ENCODE measurements at places on chromosomes 5 and 9.

DNA sequence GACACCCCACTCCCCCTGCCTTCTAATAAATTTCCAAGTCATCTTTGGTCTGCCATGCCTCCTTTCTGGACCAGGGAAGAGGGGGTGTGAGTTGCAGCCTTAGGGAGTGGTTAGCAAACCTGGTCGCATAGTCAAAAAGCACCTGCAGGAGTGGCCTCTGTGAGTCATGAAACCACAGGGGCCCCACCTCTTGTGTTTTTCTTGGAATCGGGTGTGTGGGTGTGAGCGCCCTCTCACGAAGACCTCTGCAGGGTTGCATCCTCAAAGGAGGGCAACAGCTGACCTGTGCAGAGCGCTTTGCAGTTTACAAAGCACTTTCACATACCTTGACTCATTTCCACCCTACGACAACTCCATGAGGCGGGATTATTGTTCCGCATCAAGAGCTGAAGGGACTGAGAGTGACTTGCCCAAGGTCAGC lies 36.8 kb upstream of the TEX48 start:
- DNase-seq: no peak

GRCh38 chr5:176583076-176583475 lies 26.9 kb downstream of the GPRIN1 start:
- DNase-seq: no peak

DNA sequence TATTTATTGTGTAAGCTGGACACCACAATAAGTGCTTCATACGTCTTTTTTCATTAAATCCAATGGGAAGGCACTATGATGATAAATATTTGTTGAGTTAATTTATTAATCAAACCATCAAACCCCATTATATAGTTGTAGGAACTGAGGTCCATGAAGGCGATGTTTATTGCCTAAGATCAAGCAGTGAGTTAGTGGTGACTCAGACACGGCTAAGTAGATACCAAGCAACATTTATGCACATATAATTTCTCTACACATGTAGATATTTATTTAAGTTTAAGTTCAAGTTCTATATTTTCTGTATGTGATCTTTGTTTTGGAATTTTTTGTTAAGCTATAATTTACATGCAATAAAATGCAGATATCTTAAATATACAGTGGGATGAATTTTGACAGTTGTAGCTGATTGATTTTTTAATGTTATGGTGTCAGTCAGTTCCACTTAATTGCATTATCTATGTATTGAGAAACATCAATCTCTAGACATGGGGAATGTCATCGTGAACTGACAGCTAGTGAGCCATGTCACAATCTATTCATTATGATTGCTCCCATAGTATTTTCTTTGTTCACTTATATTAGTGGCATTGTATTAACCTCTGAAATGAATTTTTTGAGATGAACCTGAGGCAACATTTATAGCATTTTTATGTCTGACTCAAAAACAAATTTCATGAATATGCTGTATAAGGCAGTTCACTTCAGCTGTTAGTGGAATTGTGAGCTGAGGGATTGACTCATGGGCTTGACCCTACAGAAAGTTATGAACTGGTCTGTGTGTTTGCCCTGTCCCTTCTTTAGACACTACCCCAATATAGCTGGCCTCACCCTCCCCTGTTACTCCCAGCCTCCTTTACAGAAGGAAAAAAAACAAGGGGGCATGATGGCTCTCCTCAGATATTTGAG lies 11.9 kb upstream of the GARNL3 start:
- no peak for DNase-seq

DNA sequence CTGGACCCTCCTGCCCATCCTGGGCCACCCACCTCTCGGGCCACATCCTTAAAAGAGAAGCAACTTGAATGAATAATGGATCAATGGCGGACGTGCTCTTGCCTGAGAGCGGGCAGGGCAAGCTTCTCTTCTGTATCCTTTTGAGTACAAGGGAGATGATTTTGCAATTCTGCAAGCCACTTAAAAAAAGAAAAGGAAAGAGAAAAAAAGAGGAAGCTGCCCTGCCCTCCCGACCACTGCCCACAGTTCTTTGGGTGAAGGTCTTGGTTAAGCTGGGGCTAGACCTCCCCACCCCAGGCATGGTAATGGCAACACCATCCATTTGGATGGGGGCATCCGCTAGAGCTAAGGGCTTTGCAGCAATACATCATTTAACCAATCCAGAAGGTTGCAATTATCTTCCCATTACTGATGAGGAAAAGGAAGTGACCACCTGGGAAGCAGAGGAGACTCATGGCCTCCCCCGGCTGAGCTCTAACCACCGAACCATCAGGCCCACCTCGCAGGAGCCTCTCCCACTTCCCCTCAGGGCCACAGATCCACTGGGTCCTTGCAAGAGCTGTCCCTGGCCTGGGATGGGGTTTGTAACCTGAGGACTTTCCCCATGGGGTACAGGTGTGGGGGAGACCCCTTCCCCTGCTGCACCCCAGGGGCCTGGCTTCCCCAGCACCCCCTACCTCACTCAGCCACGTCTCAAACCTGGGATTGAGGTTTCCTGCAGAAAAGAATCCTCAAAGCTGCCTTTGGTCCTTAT lies 27.8 kb upstream of the LAMC3 start:
- DNase-seq: no peak

DNA sequence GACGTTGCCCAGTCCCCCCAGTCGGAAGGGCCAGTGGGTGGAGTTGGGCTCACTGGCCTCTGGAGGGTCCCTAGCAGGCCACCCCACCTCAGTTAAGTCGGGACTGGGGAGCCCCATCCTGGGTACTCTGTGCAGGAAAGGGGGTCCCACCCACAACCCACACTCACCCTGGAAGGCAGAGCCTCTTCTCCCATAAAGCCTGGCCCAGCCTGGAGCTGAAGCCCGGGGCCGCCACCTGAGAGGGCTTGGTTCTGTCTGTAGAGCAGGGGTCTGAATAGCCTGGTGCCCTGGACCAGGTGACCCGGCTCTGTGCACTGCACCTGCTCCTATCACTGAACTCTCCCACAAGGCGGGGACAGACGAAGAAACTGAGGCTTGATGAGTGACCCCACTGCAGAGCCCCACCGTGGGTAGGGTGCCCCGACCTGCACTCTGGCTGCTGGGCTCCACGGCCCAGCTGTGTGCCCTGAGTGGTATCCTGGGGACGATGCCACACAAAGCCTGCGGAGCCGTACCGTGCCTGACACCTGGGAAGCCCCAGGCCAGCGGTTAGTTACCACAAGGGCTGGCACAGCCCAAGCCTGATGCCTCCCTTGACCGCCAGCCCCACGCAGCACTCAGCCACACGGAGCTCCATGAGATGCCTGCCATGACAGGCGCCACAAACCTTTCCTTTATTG lies 7.3 kb downstream of the PTGES2 start:
- no peak for DNase-seq

DNA sequence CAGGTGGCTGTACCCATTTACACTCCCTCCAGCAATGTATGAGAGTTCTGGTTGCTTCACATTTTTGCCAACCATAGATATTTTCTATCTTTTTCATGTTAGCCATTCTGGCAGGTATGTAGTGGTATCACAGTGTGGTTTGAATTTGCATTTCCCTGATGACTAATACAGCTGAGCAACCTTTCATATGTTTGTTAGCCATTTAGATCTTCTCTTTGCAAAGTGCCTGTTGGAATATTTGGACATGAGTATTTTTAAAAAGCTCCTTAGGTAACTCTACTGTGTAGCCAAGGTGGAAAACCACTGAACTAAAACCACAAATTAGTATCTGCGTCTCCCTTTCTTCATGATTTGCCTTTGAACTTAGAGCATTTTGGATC lies 31.9 kb downstream of the IRF1 start:
- peak; percentile 65 for DNase-seq

DNA sequence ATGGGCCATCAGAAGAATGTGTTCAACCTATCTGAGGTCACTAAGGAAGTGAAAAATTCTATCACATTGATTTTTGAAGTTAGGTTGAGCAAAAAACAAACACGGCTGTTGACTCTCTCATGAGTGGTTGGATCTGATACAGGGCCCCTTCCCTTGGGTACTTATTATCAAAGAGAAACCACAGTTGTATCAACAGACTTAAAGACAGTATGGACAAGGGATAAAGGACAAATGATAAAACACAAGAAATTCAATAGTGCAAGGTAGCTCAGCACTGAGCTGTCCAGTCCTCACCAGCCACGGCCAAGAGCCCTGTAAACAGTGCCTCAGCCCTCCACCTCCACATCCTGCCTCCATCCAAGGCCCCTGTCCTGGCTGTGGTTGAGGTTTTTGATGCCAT lies 86.9 kb downstream of the UBE2QL1 start:
- no peak for DNase-seq

- no peak for DNase-seq
Measured at GRCh38 chr5:120512791-120513650, 48.9 kb downstream of the PRR16 start.

DNA sequence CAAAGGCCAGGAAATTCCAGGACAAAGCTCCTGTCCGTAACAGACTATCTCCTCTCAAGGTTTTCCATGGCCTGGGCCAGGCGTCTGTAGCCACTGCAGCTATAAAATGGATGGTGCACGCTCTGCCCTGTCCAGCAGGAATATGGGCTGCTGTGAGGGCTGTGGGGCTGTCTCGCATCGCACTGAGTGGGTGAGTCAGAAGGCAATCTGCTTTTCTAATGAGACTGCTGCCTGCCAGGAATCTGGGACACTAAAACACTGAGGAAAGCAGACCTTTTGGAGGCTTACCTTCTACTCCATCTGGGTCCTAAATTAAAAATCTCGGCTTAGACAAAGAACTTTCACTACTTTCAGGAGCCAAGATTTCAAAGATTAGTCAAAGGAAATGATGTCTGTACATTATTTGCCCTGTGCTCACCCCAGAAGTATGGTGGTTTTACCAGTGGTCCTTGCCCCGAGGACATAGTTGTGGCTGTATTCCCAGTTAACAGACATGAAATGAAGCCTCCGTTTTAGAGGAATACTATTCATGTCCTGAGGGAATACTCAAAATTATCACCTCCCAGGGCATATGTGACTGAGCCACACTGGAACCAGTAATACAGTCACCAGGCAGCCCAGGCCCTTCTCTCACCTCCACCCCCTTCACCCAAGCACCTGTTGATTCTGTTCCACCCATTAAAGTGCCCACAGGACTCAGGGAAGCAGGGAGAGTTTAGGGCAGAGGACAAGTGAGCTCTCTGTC lies 56.4 kb downstream of the PFDN1 start:
- DNase-seq: peak; percentile 81

DNA sequence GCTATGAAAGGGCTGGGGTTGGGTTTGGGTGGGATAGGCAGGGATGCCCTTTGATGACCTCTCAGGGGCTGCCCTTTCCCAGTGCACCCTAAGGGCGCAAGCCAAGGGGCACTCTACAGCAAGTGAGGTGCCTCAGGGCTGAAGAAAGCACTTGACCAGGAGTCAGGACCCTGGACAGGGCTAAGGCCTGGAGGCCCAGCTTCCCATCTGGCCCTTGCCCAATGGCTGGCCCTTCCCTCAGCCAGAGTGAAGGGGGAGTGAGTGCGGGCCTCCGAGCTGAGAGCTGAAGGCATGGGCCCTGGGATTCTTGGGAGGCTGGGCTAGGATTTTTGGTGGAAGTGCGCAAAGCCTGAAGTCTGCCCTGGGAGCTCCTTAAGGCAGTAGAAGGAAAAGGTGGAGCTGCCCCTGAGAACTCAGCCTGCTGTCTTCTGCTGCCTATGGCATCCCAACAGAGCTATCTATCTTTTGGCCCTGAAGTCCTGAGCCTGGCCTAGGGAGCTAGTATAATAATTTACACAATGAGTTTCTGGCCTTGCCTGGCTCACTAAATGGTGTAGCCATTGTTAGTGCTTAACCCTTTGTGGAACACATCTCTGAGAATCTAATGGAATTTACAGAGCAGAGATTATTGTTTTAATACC lies 16.4 kb downstream of the JADE2 start:
- no peak for DNase-seq

DNA sequence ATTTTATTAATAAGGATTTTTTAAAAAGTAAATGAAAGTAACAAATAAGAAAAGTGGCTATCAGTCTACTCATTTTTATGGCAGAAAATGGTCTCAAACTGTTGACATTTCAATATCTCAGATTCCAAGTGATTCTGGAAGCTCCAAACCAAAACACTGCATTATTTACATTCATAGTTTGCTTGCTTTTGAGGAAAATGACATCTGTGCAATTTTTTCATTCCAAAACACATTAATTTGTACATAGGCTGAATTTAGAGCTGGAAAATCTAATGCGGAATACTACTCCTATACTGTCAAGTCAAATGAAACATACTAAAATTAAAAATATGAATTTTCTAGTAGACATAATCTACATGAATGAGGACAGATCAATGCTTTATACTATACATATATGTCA lies 1047.6 kb downstream of the CDH9 start:
- no peak for DNase-seq

DNA sequence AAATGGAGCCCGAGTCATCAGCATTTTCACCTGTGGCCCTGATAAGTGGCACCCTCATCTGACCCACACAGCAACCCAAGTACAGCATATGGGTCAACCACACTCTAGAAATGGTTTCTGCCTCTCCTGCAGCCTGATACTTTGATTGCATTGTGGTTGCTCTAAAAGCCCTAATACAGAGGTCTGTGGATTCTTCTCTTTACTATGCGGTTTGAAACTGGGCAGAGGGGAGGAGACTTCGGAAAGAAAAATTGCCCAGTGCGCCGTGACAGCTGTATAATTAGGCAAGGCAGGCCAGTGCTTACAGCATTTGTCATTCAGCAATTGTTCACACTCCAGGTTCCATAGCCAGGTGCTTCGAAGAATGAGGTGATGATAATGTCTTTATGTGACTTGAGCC lies 361.0 kb downstream of the NFIB start:
- DNase-seq: no peak

GRCh38 chr5:119315516-119315949 lies 40.3 kb upstream of the TNFAIP8 start:
- DNase-seq: peak; percentile 32

DNA sequence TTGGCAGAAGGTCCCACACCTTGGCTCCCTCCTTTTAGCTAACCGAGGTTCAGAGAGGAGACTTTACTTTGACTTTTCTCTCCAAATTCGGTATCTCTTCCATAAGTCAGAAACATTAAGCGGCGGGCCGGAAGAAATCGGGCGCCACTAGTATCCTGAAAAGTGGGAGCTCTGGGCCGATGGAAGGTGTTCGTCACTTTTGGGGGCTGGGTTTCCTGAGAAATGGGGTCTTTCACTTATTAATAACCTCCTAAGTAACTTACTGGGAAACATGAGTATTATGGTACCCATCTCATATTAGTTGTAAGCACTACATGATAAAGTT lies 716 bp downstream of the STX17 start:
- DNase-seq: no peak

DNA sequence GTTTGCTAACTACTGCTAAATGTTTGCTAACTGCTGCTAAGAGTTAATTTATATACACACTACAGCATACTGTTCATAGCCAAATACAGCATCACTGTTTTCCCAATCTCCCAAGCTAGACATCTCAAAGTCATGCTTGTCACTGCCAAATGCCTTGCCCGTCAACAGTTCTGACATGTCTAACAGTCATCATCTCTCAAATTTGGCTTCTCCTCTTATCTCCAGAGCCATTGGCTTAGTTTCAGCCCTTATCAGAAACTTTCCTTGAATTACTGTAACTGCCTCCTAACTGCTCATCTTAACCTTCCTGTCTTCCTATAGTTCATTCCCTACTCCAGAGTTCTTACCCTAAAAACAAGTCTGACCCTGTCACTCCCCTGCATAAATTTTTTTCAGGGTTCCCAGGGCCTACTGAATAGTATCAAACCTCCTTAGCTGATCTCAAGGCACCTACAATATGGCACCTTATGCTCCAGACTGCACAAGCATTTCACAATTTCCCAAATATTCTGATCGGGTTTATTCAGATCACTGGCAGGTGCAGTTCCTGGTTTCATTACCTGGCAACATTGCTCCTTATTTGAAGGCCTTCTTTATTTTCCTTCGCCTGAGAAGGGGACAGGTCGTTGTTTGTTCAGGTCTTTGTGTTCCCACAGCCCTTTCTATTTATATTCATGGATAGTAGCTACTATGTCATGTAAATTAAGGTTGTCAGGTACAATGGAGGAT lies 55.9 kb upstream of the ANKRD55 start:
- DNase-seq: no peak

All from AG10803 (cell line).